Mononuclear cell (primary cell): ENCODE measurements at places on chromosomes 12 and 14. TPM values are rescaled to one million over a fixed set of nuclear protein-coding genes. Genes with fewer than 3 reads are reported as not detected.

DAO gene
- total RNA-seq: not detected

TSHR gene
- total RNA-seq: 0.21 TPM

CD163 gene
- total RNA-seq: 13.1 TPM

TEX22 gene
- total RNA-seq: 0.10 TPM

PAPLN gene
- total RNA-seq: 0.31 TPM

NKX2-1 gene
- not detected for total RNA-seq

LRRK2 gene
- 21.3 TPM for total RNA-seq

ITGA7 gene
- 2.0 TPM for total RNA-seq

ANO4 gene
- total RNA-seq: not detected
